CD8-positive, alpha-beta memory T cell (primary cell): ENCODE measurements at places on chromosomes 13 and 19. TPM values are rescaled to one million over a fixed set of nuclear protein-coding genes. Genes with fewer than 3 reads are reported as not detected.
A peak's percentile ranks its signal among the peaks of the same experiment; 100 is the strongest.

GRCh38 chr13:91359111-91359510, 11.6 kb downstream of the MIR17HG start:
- no peaks in the 10 kb centered on the region for H3K27me3 ChIP-seq
- no peak overlapping the region for H3K27ac ChIP-seq
- no peak for DNase-seq
- H3K36me3 ChIP-seq = peaks cover 6% of the 10 kb centered on the region
- no peaks in the 10 kb centered on the region for H3K4me1 ChIP-seq
- no peak overlapping the region for H3K4me3 ChIP-seq

Gene POLR1D
- total RNA-seq = 137 TPM

DNA sequence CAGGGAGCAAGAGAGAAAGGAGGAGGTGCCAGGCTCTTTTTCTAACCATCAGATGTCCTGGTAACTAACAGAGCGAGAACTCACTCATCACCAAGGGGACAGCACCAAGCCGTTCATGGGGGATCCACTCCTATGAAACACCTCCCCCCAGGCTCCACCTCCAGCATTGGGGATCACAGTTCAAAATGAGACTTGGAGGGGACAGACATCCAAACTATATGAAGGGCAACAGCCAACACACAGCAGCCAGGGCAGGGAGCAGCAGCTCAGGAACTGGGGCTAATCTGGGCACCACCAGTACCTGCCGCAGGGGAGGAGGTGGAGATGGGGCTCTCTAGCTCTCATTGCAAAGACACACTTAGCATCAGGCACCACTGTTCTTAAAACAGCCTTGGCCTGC, 34.3 kb upstream of the VSTM2B start:
- H3K4me3 ChIP-seq = no peak overlapping the region
- H3K36me3 ChIP-seq = no peaks in the 10 kb centered on the region
- no peaks in the 10 kb centered on the region for H3K4me1 ChIP-seq
- no peak for DNase-seq
- H3K27me3 ChIP-seq = no peaks in the 10 kb centered on the region

DNA sequence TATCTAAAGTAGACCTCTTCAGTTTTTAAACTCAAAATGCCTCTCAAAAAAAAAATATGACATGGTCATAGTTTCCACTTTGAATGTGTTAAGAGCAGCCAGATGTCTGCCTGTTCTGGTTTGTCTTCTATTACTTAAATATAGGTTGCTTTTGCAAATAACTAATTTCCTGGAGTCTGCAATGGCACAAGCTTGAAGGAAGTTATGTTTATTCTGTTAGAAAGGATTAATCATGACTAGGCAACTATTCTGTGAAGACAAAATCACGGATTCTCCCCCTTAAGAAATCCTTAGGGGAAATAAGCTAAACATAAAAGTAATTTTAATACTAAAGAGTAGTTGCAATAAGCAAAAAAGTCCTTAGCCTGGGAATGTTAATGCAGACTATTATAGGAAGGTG, 26.3 kb downstream of the SKA3 start:
- H3K27me3 ChIP-seq = no peaks in the 10 kb centered on the region
- DNase-seq = no peak
- H3K4me1 ChIP-seq = no peaks in the 10 kb centered on the region
- peaks cover 14% of the 10 kb centered on the region for H3K36me3 ChIP-seq
- H3K27ac ChIP-seq = no peak overlapping the region
- H3K4me3 ChIP-seq = no peak overlapping the region

DNA sequence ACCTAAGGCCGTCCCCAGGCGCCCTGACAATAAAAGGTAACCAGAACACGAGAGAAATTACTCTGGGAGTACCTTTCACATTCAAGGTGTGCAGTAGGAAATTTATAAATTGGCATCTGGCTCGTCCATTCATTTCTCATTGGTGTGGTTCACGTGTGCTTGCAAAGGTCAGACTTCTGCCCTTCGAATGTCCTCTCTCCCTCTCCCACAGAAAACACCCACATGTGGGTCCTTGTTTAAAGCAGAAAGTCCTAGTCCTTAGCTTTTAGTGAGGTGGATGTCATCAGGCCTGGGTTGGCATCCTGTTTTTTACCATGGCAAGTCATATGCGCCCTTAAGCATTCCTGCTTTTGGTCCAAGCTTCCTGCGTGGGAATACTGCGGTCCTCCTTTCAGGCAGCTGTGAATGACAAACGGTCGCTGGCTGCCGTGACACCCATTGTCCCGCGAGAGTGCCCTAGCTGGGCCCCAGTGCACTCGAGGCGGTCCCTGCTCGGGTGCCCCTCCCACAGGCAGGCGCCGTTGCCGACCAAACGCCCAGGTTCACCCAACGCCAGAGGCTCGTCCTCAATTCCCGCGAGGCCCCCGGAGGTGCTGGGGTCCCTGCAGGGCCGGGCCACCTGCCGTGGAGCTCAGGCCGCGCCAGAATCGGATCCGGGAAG, at the start of gene NUDT19:
NUDT19 (plus strand) TSS at position 531 of the 661 bp plus-strand sequence. CDS start 140 bp downstream, outside the sequence.
- H3K27me3 ChIP-seq = no peaks in the 10 kb centered on the region
- H3K27ac ChIP-seq = peak within 1 kb of the TSS; percentile 77
- H3K36me3 ChIP-seq = no peaks in the 10 kb centered on the region
- peak; percentile 67 for DNase-seq

- H3K4me1 ChIP-seq = no peaks in the 10 kb centered on the region
- no peaks in the 10 kb centered on the region for H3K27me3 ChIP-seq
- peaks cover 26% of the 10 kb centered on the region for H3K36me3 ChIP-seq
- H3K27ac ChIP-seq = no peak overlapping the region
- no peak overlapping the region for H3K4me3 ChIP-seq
These were observed 10.9 kb upstream of the CERS1 start for GRCh38 chr19:18906605-18907519.

Gene C19orf73
- 1.4 TPM for total RNA-seq

DNA sequence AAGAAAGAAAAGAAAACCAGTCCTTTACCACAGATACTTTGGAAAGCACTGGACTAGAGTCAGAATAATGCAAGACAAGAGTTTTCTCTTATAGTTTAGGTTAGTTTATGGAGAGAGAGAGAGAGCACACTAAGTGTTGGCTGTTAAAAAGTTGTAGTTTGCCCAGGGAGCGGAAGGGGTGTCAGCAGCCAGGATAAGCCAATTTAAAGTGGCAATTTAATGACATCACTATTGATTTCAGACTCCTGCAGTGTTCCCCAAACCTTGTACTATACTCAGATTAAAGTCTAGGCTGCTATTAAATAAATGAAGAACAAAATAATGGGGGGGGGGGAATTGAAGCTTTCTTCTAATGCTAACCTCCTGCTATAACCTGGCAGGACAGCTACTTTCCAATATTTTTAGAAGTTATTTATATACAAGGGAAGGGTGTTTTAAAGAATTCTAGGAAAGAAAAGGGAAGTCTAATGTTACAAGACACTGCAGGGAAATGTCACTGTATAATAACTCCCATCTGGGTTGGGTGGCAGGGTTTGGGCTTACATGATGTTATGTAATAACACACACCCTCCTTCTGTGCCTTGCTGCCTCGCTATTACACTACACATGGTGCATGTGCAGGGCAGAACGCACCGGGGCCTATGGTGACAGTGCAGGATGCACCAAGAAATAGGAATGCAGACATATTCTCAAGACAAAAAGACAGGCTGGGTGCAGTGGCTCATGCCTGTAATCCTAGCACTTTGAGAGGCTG, 19.9 kb downstream of the TPT1 start:
- no peaks in the 10 kb centered on the region for H3K4me1 ChIP-seq
- H3K4me3 ChIP-seq = no peak overlapping the region
- H3K27me3 ChIP-seq = no peaks in the 10 kb centered on the region
- no peak for DNase-seq
- no peak overlapping the region for H3K27ac ChIP-seq

DNA sequence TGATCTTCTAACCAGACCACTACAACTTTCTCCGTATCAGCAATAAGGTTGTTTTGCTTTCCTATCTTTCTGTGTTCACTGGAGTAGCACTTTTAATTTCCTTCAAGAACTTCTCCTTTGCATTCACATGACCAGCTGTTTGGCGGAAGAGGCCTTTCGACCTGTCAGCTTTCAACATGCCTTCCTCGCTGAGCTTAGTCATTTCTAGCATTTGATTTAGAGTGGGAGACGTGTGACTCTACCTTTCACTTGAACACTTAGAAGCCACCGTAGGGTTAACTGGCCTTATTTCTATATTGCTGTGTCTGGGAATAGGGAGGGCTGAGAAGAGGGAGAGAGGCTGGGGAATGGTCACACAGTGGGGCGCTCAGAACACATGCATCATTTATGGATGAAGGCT, 104.7 kb downstream of the TUBGCP3 start:
- H3K4me1 ChIP-seq = no peaks in the 10 kb centered on the region
- no peak for DNase-seq
- no peak overlapping the region for H3K27ac ChIP-seq
- H3K4me3 ChIP-seq = no peak overlapping the region
- peaks cover 5% of the 10 kb centered on the region for H3K36me3 ChIP-seq

DNA sequence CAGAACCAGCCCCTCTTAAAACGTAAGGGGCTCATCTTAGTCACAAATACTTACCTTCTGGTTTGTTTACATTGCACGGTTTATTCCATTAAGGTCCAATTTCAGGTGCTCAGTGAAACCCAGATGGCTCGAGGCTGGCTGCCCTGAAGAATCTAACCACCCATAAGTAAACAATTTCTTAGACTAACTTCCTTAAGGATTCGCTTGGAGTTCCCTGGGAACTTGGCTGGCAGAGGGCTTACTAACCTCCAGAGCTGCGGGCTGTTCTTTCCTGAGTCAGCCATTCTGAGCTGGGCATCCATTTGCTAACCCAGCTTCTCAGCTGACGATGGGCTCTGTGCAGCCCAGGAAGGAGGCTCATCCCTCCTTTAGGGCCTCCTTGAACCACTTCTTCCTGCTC, 262.1 kb downstream of the FGF9 start:
- H3K4me3 ChIP-seq = no peak overlapping the region
- H3K27me3 ChIP-seq = no peaks in the 10 kb centered on the region
- no peak overlapping the region for H3K27ac ChIP-seq
- no peaks in the 10 kb centered on the region for H3K4me1 ChIP-seq
- DNase-seq = no peak

Gene CACNA1A
- 0.20 TPM for total RNA-seq

DNA sequence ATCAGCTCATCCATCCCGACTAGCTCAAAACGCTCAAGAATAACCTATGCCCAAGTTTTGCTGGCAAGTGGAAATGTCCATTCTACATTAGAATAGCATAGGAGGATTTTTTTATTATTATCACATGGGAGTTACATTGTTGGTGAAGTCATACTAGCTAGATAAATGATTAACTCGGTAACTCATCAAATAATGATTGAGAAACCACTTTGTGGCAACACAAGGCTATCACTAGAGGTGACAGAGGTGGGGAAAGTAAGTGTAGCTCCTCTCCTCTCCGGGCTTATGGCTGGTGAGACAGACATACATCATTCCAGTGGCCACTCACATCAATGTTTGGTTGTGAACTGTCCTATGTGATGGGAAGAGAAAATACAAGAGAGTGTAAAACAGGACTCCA, 161.6 kb downstream of the ZIC5 start:
- H3K4me1 ChIP-seq = no peaks in the 10 kb centered on the region
- H3K36me3 ChIP-seq = no peaks in the 10 kb centered on the region
- H3K27me3 ChIP-seq = no peaks in the 10 kb centered on the region
- H3K4me3 ChIP-seq = no peak overlapping the region
